ENCODE measurements at places on chromosomes 2 and 18. TPM values are rescaled to one million over a fixed set of nuclear protein-coding genes. Genes with fewer than 3 reads are reported as not detected.

The ABHD3 gene
- total RNA-seq: 5.1 TPM

The FEV gene
- total RNA-seq: not detected

The AFF3 gene
- 7.4 TPM for total RNA-seq

The ZNF142 gene
- 20.4 TPM for total RNA-seq

The NLRC4 gene
- not detected for total RNA-seq

The SNX17 gene
- total RNA-seq: 148 TPM

The SERPINB5 gene
- total RNA-seq: not detected

The TM4SF20 gene
- total RNA-seq: not detected

The PTPRN gene
- total RNA-seq: 0.49 TPM

The CDKL4 gene
- total RNA-seq: not detected

The NFE2L2 gene
- 30.2 TPM for total RNA-seq

The EMILIN2 gene
- 34.1 TPM for total RNA-seq

The NT5DC4 gene
- not detected for total RNA-seq

The ERFE gene
- total RNA-seq: 34.5 TPM

The RSAD2 gene
- not detected for total RNA-seq

The FMNL2 gene
- 28.8 TPM for total RNA-seq

All from mesangial cell (primary cell).